ENCODE measurements at places on chromosomes 1 and 21.

DNA sequence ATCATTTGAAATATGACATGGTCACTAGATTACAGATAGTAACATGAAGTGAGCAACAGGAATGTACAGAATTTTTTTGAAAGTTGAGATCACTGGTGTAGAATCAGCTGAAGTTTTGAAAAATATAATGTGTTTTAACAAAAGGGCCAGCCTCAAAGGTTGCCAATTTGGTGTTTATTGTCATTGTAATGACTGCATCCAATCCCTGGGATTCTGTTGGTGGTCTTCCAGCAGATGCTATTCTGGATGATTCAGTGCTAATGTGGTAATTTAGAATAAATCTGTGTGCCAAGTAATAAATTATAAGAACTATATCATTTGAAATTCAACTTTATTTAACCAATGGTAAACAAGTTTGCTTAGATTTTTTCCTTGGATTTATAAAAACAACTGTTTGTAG lies 436.4 kb upstream of the PKN2 start:
- DNase-seq: no peak

DNA sequence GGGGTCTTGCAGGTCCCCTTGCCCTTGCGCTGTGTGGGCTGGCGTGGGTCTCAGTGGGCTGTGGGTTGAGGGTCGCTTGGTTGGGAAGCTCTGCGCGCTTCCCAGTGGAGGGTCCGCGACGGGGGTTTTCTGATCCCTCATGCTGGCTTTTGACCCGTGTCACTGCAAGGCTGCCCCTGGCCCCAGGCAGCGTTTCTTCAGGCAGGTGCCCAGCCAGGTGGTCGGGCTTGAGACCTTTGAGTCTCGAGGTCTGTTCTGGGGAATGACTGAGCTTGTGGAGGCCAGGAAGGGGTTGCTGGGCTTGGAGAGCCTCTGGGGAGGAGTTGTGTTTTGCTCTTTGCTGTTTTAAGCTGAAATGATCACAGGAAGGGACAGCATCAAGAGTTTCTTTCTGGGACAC lies 5.3 kb downstream of the SKI start:
- no peak for DNase-seq

GRCh38 chr1:86377341-86377740 lies 18.8 kb downstream of the ODF2L start:
- no peak for DNase-seq

- DNase-seq: no peak
Observed at GRCh38 chr1:42752284-42752683, 12.2 kb upstream of the CLDN19 start.

- DNase-seq: no peak
Observed at GRCh38 chr1:237542525-237543418, 347.9 kb downstream of the ZP4 start.

DNA sequence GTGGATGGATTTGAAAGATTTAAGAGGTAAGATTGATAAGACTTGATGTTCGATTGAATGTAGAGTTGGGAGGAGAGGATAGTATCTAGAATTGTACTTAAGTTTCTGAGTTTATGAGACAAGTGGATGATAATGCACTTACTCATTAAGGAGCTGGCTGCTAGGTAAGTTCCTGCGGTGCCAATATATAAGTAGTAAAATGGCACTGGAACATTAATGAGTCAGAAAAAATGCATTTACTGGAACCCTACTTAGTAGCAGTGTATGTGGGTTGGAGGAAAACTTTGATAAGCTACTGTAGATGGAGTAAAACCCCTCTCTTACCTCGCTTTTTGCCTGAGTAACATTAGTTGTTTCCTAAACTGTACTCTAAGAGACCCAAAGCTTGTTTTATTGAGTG lies 68.2 kb downstream of the ZFYVE9 start:
- DNase-seq: no peak

DNA sequence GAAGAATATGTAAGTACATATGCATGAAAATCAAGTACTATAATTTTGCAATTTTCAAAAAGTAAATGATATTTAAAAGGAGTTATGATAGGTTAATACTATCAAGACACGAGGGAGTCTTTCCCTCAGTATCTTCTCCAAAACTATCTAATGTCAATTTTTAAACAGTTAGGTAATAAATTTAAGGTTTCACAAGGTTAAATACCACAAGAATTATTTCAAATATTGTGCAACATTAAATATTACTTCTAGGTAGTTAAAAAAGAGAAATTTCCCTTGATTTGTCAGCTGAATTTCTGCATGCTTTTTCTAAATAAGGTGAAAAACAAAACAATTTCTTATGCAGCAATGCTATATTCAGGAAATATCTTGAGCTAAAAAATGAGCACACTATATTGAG lies 3.5 kb downstream of the CFHR5 start:
- no peak for DNase-seq

GRCh38 chr1:51270751-51271150 lies 34.7 kb downstream of the RNF11 start:
- DNase-seq: no peak

- no peak for DNase-seq
Observed at GRCh38 chr1:156134716-156135435, 18.5 kb upstream of the SEMA4A start.

GRCh38 chr1:212684521-212685090 lies 15.0 kb downstream of the BATF3 start:
- no peak for DNase-seq

GRCh38 chr1:92713939-92714338 lies 71.0 kb downstream of the EVI5 start:
- DNase-seq: no peak

DNA sequence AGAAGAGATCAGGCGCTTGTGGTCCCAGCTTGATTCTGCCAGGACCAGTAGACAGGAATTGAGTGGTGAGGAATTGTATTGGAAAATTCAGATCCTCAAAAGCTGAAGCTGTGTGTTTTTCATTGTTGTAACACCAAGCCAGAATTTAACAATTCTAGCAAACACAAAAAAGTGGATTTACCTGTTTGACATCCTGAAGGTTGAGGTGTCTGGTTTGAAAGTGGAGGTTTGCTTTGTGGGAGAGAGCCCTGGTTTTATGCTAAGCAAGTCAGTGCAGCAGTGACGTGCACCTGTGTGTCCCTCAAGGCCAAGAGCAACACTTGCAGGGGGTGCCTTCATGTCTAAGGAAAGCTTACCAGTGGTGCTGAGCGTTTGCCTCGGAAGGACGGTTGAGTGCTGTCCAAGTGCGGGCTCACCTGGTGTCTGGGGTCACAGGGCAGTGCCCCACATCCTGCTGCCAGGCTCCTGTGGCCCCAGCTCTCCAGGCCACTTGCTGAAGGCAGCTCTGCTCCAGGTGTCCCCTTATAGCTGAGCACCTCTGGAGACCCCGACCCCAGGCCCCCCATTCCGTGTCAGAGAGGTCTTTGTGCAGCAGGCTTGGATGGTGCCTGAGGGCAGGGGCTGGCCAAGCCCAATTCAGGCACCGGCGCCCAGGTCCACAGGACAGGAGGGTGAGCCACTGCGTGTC lies 27.7 kb downstream of the PCNT start:
- no peak for DNase-seq
